ENCODE measurements at places on chromosomes 6 and 20.

- no peak for DNase-seq
These were observed 41.2 kb downstream of the THBS2 start for GRCh38 chr6:169212436-169212835.

- peak; percentile 86 for DNase-seq
These were observed 217.5 kb upstream of the THEMIS start for GRCh38 chr6:128118401-128118800.

GRCh38 chr20:41047975-41048305, 19.3 kb downstream of the TOP1 start:
- peak; percentile 18 for DNase-seq

- DNase-seq: no peak
These were observed 5.6 kb upstream of the SLC17A9 start for GRCh38 chr20:62946918-62947317.

DNA sequence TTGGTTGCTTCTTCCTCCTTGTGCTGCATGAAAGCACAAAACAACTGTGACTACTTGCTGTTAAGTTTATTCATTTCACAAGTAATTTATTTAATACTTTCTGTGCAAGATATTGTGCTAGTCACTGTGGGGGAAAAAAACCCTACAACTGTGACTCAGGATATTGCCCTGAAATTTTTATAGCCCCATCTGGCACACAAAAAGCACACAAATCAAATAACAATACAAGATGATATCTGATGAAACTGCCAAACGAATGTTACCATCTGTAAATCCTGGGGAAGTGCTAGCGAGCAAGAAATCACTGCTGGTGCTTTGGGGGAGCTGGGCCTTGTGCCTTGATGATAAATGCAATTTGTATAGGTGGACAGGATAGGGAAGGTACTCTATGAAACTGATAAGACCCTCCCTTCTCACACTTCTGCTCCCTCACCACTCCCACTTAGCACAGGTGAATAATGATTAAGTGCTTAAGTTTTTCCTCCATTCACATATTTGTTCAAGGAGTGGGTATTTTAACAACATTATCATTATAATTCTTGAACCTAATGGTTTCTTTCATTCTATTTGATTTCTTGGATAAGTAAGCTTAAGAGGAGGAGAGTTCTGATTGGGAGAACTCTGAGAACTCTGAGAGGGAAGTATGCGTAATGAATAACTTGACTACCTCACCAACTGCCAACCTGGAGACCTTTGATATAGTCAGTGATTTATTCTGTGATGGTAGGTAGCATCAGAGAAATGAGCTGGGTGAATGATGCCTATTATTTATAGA, 115.3 kb downstream of the RTN4IP1 start:
- no peak for DNase-seq

DNA sequence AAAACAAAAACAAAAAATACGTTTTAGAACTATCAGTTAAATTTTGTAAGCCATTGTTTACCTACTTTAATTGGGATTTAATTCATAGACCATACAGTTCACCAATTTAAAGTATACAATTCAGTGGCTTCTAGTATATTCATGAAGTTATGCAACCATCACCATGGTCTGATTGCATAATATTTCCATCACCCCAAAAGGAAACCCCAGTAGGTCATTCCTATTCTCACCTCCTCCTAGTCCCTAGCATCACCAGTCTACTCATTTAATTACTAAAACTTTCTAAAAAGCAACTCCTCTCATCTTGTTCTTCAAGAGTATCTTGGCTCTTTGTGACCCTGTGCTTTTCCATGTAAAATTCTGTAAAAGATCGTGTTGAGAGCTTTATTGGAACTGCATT, 60.2 kb downstream of the ASXL1 start:
- DNase-seq: no peak

GRCh38 chr6:13357551-13358075, 29.3 kb upstream of the TBC1D7 start:
- DNase-seq: peak; percentile 70

DNA sequence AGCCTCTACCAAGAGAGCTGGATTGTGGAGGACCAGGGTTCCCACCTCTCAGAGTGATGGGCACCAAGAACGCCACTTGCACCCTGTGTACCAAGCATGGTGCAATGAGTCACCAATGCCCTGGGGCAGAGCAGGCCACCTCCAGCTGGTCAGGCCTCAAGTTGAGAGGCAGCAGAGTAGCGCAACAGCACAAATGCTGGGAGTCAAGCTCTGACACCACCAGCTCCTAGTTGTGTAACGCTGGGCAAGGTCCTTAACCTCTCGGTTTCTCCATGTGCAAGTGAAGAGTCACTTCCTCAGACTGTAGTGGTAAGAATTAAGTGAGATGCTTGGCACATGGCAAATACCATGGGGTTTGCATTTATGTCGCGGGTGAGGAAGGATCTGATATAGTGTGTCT, 25.6 kb downstream of the GFOD1 start:
- DNase-seq: peak; percentile 69

- peak; percentile 48 for DNase-seq
These were observed 1.9 kb upstream of the ELOVL4 start for GRCh38 chr6:79949233-79949632.

DNA sequence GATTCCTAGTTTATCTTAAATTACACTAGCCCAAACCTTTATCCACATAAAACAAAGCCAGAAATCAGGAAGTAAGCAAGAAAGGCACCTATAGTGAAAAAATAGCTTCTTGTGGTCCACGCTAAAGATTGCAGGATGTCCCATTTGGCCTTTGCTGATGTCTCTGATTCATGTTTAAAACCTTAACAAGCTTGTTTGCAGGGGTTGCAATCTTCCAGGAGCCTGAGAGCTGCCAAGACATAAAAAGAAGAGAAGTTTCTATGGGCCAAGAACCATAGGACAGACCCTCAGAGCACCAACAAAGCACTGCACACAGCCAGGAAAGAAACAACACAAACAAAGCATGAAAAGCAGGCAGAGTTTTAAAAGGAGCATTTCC, 49.4 kb downstream of the ADAT2 start:
- DNase-seq: no peak

GRCh38 chr6:5151955-5152401, 66.8 kb downstream of the PPP1R3G start:
- DNase-seq: peak; percentile 31

- DNase-seq: peak; percentile 91
These were observed 213.0 kb upstream of the CITED2 start for GRCh38 chr6:139587469-139587868.

DNA sequence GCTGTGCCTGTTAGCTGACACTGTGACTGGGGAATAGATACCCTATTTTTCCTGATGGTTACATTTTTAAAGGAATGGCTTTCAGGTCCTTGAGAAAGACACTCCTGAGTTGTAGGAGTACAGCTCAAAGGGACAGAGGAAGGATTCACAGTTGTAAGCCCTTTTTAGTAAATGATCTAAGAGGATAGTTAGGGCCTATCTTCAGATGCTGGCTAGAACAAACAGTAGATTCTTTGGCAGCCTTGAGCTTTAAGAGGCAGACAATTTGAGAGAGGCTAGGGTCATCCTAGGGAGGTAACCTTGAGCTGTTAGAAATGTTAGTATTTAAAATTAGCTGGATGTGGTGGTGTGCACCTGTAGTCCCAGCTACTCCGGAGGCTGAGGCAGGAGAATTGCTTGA, 111.5 kb downstream of the ZFAND3 start:
- no peak for DNase-seq

DNA sequence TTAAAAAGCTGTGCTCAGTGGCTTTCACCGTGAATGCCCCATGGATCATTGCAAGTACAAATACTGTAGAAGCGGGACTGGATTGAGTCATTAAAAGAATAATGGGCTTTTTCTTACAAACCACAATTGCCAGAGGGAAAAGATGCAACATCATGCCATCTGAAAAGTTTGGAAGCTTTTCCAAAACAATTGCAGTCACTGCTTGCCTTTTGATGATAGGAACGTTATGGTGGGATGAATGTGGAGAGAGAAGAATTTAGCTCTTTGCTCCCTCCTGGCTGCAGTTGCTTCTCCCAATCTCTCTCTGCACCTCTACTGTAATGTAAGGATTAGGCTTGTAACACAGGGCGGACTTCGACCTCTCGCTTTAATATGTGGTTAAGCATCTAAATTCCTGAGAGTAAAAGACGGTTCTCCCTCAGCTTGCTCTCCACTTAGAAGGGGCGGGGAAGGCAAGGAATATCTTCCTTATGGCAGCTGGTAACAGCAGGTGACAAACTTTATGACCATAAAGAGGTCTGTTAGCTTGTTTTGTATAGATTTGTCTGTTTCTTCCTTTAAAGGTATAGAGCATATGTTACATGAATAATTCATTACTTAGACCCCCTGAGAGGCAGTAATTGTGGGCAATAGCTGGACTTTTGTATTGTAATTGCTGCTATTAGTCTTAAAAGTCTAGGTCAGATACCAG, 376.1 kb downstream of the UTRN start:
- peak; percentile 75 for DNase-seq

DNA sequence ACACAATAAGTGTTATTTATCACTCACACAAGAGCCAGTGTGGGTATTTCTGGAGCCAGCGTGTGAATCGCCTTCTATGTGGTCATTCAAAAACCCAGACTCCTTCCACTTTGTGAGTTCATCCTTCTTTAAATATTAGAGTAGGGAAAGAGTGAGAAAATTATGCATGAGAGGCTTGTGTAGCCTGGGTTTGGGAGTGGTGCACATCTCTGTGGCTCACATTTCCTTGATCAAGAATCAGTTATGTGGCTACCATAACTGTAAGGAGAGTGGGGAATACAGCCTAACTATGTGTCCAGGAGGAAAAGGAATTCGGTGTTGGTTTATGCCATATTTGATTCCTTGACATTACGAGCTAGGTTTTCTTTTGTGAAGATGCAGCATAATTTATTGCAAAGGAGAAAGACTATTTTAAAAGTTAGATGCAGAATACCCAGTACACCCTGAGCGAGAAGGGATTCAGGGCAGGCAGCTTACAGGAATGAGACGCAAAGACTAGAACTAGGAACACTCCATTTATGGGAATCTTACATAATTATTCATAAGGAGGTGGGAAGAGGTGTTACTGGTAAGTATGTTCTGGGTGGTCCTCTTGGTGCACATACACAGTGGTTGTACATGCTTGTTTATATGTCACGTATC, 638.5 kb downstream of the COL12A1 start:
- DNase-seq: no peak

DNA sequence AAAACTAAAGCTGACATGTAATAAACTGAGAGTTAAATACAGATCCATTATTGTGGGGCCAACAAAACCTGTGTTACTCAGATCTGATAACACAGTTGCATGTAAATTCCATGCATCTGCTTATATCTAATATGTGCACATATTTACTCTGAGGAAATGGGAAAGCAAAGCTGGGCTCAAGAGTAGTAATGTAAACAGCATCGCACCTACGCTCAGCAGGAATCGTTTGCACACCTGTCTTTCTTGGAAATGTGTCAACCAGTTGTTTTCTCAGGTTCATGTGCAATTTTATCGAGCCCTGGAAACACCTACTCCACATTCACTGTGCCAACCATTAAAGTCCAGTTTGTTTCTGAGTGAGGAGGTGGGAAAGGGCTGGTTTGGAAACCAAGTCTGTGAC, 80.3 kb upstream of the CNKSR3 start:
- no peak for DNase-seq

GRCh38 chr20:62914970-62915457, 11.3 kb downstream of the DIDO1 start:
- DNase-seq: peak; percentile 52

GRCh38 chr6:141165002-141165665, 967.6 kb upstream of the GJE1 start:
- DNase-seq: no peak

DNA sequence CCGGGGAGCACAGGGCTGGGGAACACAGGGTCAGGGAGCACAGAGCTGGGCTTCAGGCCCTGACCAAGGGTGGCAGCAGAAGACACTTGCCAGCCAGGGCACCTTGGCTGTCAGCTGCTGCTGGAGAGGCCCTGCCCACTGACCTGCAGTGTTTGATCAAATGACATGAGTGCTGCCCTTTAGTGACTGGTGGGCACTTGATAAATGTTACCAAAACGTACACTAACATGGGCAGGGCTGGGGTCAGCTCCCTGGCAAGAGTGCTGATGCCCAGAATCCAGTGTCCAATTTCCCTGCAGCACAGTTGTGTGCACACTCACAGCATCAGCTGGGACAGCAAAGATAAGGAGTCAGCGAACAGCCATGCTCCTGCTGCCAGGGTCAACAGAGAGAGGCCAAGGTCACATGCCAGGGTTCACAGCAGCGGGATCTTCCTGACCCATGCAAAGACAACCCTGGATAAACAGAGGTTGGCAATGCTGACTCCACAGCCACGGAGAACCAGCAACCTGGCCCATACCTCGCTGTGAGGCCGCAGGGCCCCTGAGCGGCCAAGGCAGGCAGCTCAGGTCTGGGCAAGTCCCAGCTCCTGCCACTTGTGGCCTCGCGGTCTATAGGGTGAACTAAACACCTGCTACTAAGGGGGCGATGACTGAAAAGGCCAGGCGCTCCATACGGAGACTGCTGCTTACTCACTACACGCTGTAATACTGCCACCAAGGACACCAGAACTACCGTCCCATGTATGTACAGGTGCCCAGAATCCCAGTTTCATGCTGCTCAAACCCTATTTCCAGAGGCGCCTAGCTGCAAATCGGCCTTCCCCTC, 46.3 kb downstream of the NINL start:
- DNase-seq: no peak

GRCh38 chr6:158237656-158238055, 69.5 kb downstream of the GTF2H5 start:
- DNase-seq: peak; percentile 21

GRCh38 chr6:107495196-107495643, 5.3 kb downstream of the SOBP start:
- DNase-seq: no peak

GRCh38 chr20:32482442-32483261, 102.5 kb downstream of the NOL4L start:
- no peak for DNase-seq

GRCh38 chr6:75149240-75149639, 56.6 kb downstream of the COL12A1 start:
- no peak for DNase-seq

GRCh38 chr6:66328200-66328599, 621.2 kb upstream of the EYS start:
- DNase-seq: no peak

DNA sequence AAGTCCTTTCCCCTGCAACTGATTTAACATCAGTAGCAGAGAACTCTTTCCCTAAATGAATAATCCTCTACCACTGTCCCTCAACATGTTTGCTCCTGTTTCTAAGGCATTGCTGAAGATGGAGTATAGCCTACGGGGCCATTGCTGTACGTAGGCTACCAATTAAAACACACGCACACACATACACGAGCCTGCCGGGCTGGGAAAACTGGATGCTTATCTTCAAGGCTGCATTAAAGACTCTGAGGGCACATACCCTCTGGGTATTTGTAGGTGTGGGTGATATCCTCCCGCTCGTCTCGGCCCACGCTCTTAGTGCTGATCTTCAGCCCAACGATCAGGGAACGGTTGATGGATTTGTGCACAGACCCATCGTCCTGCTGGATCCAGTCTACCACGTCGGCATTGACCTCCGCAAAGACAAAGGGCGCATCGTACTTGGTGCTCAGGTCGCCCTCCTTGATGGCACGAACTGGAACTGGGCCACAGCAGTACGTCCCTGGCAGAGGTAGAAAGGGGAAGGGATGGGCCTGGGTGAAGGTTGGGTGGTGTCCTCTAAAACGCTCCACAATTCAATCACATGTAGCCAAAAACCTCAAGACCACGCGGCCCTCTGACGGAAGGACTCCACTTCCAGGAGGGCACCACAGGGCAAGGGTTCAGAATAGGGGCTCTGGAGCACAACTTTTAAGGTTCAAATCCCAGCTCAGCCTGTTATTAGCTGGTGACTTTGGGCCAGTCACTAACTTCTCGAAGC, 25.7 kb downstream of the TGM2 start:
- no peak for DNase-seq
